Stimulated activated CD4-positive, alpha-beta T cell treated with anti-CD3 and anti-CD28 coated beads, Interleukin-12 subunit alpha, Interleukin-12 subunit beta, amount 100 ng/mL, for 48 hours (primary cell): ENCODE measurements at places on chromosomes 3 and 15.

GRCh38 chr15:100968050-100968966, 49.2 kb downstream of the LRRK1 start:
- no peak for DNase-seq

- DNase-seq, result no peak
Observed at GRCh38 chr3:25556447-25556846, 108.3 kb downstream of the TOP2B start.

- no peak for DNase-seq
Observed at GRCh38 chr15:91075739-91076138, 24.3 kb upstream of the SV2B start.

GRCh38 chr3:192835818-192836815, 81.5 kb downstream of the MB21D2 start:
- no peak for DNase-seq

DNA sequence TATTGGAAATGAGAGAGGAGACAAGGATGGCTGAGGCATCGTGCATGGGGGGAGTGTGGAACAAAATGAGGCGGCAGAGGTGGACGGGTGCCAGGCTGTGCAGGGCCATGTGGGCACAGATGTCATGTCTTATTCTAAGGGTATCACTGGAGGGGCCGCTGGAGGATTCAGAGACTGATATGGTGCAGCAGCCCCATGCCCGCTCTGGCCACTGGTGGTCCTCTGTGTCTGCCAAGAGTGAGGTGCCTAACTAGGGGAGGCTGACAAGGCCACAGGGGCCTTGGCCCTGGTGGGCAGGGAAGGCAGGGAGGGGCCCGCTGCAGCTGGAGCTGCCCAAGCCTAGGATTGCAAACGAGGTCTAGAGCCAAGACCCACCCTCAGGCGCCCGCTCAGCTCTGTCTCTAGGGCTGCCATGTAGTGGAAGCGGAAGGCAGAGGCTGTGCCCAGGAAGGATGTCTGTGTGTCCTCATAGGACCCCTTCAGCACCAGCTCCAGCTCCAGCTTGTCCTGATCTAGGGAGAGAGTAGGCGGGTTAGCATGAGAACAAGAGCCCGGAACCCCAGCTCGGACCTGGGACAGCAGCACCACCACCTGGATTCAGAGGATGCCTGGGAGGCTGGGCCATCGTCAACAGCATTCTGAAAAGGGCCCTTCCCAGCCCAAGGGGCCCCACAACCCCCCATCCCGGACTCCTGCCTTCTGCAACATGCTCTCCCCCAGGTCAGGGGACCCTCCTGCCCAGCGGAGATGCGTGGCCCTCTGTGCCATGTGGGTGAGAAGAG, 11.3 kb downstream of the PLA2G4D start:
- no peak for DNase-seq

DNA sequence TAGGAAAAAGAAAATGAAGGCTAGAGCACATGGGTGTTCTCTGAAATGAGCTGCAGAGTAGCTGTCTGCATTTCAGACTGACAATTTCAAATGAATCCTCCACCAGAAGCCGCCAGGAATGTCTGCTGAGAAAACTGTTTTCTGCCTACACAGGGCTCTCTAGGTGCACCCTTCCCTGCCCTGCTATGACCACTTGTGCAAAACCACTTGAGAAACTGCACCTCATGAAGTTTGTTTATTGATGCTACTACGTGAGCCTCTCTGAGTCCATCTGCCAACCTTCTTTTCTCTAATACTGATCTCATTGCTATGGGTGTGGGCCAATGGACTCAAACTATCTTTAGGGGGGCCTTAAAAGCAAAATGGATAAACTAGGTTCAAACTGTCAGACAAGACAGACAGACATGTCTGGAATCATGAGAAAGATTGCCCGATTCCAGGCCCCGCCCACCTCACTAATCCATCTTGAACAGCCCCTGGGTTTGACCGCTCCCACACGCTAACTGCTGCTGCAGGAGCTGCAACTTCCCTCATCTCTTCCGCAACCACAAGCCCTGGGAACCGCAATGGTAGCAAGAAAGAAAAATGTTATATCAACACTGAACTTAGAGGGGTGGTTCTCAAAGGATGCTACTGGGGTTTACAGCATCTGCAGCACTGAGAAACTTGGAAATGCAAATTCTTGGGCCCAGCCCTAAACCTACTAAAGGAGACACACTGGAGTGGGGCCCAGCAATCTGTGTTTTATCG, 9.0 kb upstream of the CD47 start:
- DNase-seq, result no peak

DNA sequence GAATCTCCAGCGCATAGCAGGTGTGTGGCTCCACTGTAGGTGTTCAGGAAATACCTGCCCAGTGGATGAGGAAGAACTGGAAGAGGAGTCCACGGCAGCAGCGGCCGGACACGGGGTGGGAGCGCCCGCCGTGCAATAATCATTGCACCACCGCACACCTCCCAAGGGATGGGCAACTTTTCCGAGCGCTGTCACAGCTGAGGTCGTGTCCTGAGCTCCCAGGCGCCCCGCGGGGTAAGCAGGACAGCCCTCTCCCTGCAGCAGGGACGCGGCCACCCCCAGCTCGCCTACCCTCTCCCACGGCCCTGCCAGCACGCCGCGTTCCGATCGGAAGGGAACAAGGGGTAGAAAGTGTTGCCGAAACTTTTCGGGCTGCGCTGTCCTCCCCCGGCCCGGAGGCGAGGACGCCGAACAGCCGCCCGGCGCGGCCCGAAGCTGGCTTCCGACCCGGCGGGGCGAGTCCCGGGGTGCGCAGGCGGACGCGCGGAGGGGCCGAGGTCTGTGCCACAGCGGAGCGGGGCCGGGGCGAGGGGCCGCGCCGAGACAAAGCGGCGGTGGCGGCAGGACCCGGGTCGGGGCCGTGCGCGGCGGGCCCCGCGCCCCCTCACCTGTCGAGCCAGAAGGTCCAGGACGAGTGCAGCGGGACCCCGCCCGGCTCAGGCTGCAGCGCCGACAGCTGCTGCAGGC, 475 bp downstream of the EIF4E3 start:
- no peak for DNase-seq

- DNase-seq, result no peak
Observed at GRCh38 chr3:31165399-31165860, 271.0 kb upstream of the GADL1 start.

DNA sequence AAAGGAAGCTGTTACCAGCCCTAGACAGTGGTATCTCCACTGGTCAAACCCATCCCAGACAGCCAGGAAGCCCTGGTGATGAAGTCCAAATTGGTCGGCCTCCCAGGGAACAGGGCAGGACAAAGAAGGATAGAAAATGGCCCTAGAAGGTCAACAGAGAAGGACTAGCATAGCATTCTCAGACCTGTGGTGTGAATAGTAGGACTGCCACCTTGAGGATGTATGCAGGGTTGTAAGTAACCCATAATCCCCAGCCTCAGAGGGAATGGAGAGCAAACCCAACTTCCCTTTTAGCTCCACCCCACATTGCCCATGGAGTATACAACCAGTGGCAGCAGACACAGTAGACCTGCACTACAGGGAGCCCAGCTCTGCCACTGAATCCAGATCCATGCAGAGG, 68.6 kb upstream of the EIF1B start:
- no peak for DNase-seq

DNA sequence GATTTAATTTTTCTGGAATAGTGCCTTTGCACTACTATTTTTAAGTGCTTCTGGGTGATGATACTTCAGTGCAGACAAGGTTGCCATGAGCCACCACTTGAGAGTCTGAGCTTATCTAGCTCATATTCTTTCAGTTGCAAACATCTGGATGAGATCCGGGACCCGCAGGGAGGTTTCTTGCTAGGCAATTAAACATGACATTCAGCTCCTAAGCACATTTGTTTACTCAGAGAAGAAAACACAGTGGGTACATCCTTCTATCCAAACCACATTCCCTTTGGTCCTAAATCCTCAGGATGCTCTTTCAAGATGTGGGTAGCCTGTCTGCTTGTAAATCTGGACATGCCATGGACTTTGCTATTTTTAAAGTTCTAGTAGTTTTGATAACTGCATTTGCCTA, 12.0 kb downstream of the PLSCR1 start:
- no peak for DNase-seq

GRCh38 chr3:168284728-168285127, 189.0 kb upstream of the GOLIM4 start:
- no peak for DNase-seq

- no peak for DNase-seq
Observed at GRCh38 chr3:66507423-66508260, 6.8 kb upstream of the LRIG1 start.

DNA sequence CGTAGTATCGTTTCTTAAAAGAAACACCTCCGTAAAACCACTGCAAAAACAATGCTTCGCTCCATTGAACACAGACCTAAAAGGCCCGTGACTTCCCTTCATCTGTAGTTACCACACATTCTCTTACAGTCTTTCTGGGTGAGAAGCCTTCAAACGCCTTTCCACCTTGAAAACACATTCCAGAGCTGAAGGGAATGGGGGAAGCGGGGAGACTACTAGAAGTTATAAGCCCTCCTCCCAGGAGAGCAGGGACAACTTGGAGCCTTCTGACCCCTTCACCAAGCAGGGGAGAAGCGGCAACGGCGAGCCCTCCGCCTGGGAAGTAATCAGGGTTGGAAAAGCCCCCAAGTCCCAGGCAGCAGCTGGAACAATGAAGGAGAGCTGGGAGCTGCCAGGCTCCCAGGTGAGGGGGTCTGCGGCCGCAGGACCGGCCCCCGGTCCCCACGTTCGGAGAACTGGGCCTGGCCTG, 461 bp downstream of the SECISBP2L start:
- DNase-seq, result no peak

DNA sequence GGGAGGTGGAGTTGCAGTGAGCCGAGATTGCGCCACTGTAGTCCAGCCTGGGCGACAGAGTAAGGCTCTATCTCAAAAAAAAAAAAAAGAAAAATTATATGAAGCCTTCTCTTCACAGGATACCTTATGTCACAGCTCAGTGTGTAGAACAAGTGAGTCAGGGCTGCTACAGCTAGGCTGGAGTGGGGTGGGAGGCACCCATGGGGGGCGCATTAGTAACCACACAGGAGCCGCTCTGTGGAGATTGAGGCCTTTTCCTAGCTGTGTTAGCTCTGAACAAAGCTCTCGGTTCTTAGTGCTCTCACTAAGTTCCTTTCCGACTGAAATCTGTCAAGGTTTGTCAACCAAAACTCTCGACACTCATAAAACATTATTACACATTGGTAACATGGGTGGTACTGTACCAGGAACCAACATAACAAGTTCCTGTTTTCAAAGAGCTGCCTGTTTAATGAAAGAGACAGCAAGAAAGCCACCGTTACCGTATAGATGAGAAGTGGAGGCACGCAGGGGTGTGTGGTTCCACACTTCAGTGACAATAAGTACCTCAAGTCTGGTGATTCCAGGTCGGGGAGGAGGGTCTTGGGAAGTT, 4.5 kb downstream of the LRRC31 start:
- no peak for DNase-seq

- no peak for DNase-seq
Observed at GRCh38 chr3:65246561-65246960, 558.8 kb upstream of the ADAMTS9 start.

GRCh38 chr15:99681990-99682389, 51.2 kb downstream of the LYSMD4 start:
- DNase-seq, result no peak

GRCh38 chr15:63593705-63594671, 3.2 kb upstream of the FBXL22 start:
- DNase-seq, result no peak

GRCh38 chr3:128392021-128392420, 74.7 kb downstream of the DNAJB8 start:
- DNase-seq, result no peak

- DNase-seq, result peak; percentile 81
Observed at GRCh38 chr15:50906954-50907600, 1.4 kb upstream of the AP4E1 start.

DNA sequence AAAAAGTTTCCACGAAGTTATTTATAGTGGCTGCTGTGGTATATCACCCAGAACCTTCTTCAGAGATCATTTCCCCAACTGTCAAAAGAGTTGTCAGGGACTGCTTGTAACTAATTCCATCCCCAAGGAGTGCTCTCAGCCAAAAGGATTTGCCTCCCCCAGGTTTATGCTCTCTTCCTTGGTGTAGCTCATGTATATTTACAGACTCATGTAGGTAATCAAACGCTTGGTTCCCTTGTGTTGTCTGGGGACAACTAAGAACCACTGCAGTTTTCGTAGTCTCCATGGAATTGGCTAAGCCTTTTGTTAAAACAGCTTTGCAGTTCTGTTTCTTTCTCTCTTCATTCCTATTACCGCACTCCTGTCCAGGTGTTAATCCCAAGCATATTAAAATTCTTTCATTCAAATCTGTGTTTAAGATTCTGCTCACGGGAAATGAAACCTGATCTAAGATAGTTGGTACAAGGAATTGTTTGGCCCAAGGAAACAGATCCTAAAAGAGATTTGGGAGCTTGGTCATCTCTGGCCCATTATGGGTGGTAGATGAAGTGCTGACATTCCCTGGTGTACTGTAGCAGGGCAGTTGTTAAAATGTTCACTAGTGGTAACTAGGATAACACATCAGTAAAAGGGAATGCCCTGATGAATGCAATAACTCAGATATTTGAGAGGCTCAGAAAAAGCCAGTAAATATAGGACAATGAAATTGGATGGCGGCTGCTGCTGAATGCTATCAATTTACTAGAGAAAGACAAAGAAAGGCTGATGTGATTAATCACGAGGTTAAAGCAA, 361.3 kb upstream of the GBE1 start:
- DNase-seq, result no peak

DNA sequence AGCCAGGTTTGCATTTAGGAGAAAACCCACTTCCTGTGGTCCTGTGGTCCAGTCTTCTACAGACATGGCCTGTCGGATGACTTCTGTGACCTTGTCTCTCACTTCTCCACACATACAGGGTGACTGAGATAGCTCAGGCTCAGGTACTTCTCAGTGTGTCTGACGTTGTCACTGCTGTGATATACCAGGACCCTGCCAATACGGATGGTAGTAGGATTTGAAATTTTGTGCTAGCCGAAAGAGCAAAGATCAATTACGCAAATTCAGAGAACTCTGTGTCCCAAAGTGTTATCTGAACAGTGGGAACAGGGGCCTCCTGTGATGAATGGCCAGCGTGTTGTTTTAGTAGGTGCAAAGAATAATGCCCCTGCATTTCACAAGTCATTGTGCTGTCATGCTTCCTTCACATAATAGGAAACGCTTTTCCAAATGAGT, 128.9 kb downstream of the MCTP2 start:
- no peak for DNase-seq
